ENCODE measurements at places on chromosomes 4 and X. TPM values are rescaled to one million over a fixed set of nuclear protein-coding genes. Genes with fewer than 3 reads are reported as not detected.

DNA sequence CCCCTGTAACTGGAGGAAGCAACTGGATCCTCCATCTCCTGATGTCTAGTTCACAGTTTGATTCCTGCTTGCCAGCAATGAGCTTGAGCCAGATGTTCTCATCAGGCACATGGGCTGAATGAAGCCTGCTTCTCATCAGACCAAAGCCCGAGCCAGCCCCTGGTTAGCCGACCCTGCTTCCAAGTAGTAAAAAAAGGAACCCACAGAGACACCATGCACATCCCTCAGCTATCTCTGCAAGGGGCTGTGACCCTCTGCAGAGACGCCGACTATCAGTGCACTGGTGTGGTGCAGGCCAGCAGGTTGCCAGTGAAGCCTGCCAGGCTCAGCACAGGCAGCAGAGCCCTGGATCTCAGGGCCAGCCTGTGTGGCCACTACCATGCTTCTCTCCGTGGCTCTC, 2.8 kb downstream of the DCTD start:
- no peak for DNase-seq

GRCh38 chr4:107888237-107888636, 43.1 kb upstream of the CYP2U1 start:
- no peak for DNase-seq

DNA sequence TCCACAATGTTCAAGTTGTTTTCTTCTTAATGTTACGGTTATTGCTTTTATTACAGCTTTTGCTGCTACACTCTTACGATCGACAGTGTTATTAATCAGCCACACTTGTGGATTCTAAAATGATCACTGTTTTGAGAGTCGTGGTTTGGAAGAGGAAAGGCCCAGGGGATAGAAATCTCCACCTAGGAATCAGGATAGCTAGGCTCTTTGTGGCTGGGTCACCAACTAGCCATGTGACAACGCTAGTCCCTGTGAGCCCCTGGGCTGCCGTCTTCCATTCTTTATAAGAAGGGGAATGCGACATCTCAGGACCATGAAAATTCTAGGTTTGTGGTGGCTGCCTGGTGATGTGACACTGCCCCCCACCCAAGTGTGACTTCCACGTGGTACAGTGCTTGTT, 380 bp downstream of the SLC34A2 start:
- no peak for DNase-seq

DNA sequence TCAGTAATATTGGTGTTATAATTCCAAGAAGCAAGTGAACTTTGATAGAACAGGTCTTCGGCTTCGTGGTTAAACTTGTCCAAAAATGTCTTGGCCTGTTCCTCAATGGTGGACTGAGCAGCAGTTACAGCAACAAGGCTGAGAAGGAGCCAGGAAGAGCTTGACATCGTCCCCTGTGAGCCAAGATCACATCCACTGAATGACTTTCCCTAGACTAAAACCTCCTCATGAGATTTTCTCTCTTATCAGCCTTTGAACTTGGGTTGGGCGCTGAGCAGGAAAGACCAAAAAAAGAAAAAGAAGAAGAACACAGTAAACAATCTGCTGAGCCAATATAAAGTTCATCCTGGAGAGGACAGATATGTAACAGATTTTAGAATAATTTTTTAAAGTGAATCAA, at the start of gene ACE2:
TSS of gene ACE2 (minus strand) at position 216 of the 400 bp plus-strand sequence. CDS start at position 167, 49 bp downstream.
- DNase-seq, result no peak

DNA sequence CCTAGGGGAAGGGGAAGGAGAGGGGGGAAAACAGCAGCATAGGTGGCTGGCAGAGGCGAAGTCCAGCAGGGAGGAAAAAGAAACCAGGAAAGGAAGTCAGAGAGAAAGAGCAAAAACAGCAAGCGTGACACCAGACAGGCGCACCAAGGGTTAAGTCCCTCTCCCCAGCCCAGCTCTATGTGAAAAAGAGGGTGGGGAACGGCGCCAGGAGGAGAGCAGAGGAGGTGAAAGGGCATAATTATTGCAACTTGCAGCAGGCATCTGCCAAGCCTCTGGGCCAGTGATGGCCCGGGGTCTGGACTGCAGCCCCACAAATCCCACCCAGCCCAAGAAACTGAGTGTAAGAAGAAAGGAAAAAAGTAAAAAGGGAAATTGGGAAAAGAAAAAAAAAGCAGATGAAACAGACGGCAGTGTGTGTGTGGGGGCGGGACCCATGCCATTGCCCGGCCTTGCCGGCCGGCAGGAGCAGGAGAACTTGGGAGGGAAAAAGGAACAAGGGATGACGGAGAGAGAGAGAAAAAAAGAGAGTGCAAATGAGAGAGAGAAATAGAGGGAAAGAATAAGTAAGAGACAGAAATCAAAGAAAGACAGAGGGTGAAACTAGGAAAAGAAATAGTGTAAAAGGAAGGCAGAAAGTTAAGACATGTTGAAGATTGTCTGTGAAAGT, 14.1 kb upstream of the RHOXF2 start:
- peak; percentile 2 for DNase-seq

DNA sequence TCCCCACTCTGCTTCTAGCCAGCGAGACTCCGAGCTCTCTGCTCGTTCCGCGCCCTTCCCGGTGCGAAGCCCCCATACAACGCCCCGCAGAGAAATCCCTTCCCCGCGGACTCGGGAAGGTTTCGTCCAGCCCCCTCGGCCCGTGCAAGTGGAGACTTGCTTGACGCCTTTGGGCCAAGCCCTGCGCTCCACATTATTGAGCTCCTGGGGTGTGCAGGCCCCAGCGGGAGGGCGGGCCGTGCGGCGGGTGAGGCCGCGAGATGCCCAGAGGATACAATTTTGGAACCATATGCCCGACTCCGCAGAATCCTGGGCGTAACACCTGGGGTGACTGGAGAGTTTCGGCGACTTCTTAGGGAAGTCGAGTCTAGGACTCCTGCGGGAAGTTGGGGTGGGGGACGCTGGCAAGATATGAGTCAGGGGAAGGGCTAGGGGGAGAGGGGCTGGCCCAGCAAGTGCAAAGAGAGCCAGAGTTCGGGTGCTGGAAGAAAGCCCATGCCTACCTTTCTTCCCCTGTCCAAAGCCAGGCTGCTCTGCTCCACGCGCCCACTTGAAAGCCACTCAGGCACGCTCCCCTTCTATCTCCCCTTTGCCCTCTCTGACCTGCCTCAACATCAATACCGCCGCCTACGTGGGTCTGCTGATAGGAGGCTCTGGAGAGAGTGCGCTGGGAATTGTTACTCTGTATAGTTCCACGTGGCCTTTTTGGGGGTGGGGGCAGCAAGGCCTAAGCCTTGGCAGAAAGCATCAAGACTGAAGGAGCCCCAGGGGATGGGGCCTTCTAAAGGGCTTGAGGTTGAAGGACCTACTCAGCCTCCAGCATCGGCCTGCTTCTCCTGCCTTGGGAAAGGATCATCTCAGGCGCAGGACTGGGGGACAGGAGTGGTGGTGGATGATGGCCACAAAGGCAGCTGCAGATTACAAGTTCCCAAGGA, 1.2 kb upstream of the ELF4 start:
- DNase-seq, result no peak

GRCh38 chr4:73621357-73621756, 1.1 kb upstream of the RASSF6 start:
- no peak for DNase-seq

DNA sequence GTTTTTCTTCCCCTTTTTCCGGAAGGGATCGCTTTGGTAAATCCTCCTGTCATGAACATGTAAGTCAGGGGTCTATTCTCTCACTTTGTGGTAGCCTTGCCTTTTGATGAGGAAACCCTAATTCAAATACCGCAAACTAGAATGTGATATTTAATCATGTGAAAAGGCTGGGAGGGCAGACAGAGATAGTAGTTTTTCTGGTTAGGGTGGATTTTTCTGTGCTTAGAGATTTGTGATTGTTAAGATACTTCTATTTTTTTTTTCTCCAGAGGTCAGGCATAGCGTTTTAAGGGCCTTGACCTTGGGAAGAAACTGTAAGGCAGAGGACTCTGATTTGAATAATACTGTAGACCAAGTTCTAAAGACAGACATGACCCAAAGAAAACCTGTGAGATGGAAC, 41.8 kb upstream of the PACRGL start:
- no peak for DNase-seq

GRCh38 chrX:7784580-7784979, 58.4 kb upstream of the VCX start:
- no peak for DNase-seq

DNA sequence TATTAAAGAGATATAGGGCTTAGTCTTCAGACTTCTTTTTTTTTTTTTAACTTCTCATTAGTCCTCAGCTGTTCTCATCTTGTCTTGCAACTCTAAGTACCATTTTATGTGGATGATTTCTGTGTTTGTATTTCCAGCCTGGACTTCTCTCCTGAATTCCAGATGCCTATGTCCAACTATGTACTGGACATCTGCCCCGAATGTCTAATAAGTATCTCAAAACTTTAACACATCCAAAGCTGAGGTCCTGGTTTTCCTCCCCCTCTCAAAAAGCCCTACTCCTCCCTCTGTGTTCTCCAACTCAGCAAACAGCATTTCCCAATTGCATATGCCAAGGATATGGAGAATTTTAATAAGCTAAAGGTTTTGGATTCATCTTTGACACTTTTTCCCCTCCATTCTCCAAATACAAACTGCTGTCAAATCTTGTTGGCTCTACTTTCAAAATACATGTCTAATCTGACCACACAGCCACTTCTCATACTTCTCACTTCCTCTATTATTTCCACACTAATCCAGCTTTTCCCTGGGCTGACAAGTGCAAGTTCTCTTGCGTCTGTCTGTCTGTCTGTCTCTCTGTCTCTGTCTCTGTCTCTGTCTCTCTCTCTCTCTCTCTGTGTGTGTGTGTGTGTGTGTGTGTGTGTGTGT, 79.8 kb downstream of the CLCN5 start:
- no peak for DNase-seq

DNA sequence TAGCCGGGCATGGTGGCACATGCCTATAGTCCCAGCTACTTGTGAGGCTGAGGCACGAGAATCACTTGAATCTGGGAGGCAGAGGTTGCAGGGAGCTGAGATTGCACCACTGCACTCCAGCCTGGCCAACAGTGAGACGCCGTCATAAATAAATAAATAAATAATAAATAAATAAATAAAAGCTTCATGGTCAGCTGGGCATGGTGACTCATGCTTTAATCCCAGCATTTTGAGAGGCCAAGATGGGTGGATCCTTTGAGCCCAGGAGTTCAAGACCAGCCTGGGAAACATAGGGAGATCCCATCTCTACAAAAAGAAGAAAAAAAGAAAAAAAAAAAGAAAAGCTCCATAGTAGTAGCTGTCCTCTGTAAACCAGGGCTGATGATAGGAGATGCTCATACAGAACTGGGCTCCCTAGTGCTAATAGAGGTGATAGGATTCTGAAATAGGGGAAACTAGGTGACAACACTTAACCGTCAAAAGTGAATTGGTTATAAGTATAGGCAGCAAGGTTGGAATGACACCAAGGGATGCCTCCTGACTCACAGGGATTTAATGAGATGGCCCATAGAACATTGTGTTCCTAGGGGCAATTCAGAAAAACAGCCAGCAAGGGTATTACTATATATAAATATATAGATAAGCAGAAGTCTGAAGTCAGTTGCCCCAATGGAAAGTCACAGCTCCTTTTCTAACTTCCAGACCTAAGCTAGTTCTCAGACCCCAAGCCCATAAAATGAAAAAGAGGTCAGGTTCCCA, 41.8 kb upstream of the ARHGEF6 start:
- DNase-seq, result no peak

- DNase-seq, result no peak
Observed at GRCh38 chrX:111504941-111505340, 6.5 kb upstream of the SERTM2 start.

- no peak for DNase-seq
Observed at GRCh38 chrX:50103176-50103575, 97.6 kb downstream of the AKAP4 start.

DNA sequence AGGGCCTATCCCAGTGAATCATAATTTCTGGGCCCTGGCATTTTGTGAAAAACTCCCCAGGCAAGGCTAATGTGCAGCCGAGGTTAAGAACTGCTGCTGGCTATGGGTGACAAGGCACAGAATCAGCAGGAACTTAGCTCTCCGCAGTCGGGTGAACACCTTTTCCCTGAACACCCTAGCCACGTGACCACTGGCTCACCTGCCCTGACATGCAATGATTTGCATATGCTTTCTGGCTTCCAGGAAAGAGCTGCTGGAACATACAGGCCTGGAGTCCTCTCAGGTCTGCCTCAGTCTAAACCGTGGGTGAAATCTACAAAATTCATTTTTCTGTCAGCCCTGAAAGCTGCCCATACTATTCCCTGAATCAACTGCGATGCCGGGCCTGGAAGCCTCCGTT, 56.6 kb downstream of the ZNF827 start:
- DNase-seq, result peak; percentile 56

DNA sequence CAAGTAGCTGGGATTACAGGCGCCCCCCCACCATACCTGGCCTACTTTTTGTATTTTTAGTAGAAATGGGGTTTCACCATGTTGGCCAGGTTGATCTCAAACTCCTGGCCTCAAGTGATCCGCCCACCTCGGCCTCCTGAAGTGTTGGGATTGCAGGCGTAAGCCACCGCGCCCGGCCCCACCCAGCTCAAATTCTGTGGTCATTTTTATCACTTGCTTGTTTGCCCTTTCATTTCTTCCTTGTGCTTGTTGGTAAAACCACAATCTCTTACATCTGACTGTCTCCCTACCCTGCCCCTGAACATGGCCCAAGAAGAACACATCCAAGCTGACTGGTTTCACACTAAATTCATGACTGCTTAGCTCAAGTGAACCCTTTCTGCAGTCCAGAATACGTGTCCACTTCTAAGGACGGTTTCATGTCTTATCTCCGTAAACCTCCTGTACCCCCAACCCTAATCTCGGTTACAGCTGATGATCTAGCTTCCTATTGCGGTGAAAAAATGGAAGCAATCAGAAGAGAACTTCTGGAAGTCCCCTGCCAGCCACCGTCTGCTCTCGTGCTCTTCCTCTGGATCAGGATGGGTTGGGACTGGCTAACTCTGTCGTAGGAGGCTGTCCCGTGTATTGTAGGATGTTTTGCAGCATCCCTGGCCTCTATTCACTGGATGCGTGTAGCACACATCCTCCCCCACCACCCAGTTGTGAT, 5.4 kb upstream of the RS1 start:
- no peak for DNase-seq

GRCh38 chr4:36163198-36163597, 81.1 kb downstream of the ARAP2 start:
- DNase-seq, result no peak

GRCh38 chr4:112560084-112560483, 44.1 kb upstream of the NEUROG2 start:
- DNase-seq, result no peak

GRCh38 chr4:73315091-73315490, 56.5 kb upstream of the ANKRD17 start:
- no peak for DNase-seq

The HMX1 gene
- total RNA-seq, result not detected

The NPY1R gene
- total RNA-seq, result 0.40 TPM

The PITX2 gene
- 1.0 TPM for total RNA-seq

The MAML3 gene
- 1.0 TPM for total RNA-seq

The MYL5 gene
- 4.0 TPM for total RNA-seq

The KDR gene
- total RNA-seq, result 1.4 TPM

The PRRG1 gene
- total RNA-seq, result 28.1 TPM

The GPR143 gene
- total RNA-seq, result 16.6 TPM

The PABPC1L2B gene
- not detected for total RNA-seq

The TBX22 gene
- not detected for total RNA-seq

The ACOT9 gene
- total RNA-seq, result 56.3 TPM

The SLC16A2 gene
- 5.3 TPM for total RNA-seq

Data from epithelial cell of proximal tubule (primary cell).